ENCODE measurements at places on chromosomes 2 and 18.

- H3K4me3 ChIP-seq, result no peak overlapping the region
- no peak for DNase-seq
- H3K4me1 ChIP-seq, result no peaks in the 10 kb centered on the region
- H3K36me3 ChIP-seq, result no peaks in the 10 kb centered on the region
- no peaks in the 10 kb centered on the region for H3K27me3 ChIP-seq
- no peak overlapping the region for H3K27ac ChIP-seq
Measured at GRCh38 chr2:55111570-55112228, 61.4 kb upstream of the RTN4 start.

DNA sequence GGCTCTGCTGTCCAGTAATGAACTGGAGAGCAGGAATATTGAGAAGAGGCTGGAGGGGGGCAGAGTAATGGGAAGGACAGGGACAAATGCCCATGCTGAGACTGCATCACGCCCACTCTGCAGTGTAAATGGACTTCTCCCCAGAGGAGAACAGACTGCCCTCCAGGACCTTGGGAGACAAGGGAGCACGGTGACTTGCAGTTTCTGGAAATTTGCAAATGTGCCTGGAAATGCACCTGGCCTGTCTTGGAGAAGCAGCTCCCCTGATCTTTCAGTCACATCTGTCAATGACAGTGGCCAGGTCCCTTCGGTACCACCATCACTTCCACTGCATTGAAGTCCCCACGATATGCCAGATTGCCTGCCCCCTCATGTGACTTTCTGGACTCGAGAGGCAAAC, 178.7 kb upstream of the SH3BP4 start:
- H3K4me3 ChIP-seq, result no peak overlapping the region
- DNase-seq, result no peak
- H3K27ac ChIP-seq, result no peak overlapping the region
- no peaks in the 10 kb centered on the region for H3K36me3 ChIP-seq
- no peaks in the 10 kb centered on the region for H3K27me3 ChIP-seq
- no peaks in the 10 kb centered on the region for H3K4me1 ChIP-seq

DNA sequence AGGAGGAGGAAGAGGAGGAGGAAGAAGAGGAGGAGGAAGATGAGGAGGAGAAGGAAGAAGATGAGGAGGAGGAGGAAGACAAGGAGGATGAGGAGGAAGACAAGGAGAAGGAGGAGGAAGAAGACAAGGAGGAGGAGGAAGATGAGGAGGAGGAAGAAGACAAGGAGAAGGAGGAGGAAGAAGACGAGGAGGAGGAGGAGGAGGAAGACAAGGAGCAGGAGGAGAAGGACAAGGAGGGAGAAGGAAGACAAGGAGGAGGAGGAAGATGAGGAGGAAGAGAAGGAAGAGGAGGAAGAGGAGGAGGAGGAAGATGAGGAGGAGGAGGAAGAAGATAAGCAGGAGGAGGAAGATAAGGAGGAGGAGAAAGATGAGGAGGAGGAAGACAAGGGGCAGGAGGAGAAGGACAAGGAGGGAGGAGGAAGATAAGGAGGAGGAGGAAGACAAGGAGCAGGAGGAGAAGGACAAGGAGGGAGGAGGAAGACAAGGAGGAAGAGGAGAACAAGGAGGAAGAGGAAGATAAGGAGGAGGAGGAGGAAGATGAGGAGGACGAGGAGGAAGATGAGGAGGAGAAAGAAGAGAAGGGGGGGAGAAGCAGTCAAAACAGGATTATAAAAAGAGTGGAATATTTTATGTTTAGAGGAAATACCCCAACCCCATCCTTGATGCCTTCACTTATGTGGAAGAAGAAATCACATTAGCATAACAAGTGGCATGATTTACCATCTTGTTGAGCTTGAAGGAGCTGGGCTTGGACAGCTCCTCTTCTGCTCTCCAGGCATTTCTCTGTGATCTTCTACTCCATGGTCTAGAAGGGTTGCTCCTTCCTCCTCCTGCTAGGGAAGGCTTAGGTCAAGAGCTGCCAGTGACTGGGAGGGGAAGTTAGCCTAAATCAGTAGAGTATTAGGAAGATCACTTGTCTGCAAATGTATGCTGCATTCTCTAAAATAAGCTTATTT, 45.3 kb upstream of the KCTD1 start:
- H3K27ac ChIP-seq, result no peak overlapping the region
- no peak for DNase-seq
- H3K27me3 ChIP-seq, result no peaks in the 10 kb centered on the region
- H3K36me3 ChIP-seq, result no peaks in the 10 kb centered on the region

GRCh38 chr18:79420033-79420745, 24.5 kb downstream of the NFATC1 start:
- no peak overlapping the region for H3K27ac ChIP-seq
- no peaks in the 10 kb centered on the region for H3K27me3 ChIP-seq
- H3K4me1 ChIP-seq, result peaks cover 3% of the 10 kb centered on the region
- H3K4me3 ChIP-seq, result no peak overlapping the region
- peaks cover 15% of the 10 kb centered on the region for H3K36me3 ChIP-seq

GRCh38 chr2:72623481-72623880, 202.4 kb downstream of the EXOC6B start:
- H3K27ac ChIP-seq, result no peak overlapping the region
- no peaks in the 10 kb centered on the region for H3K27me3 ChIP-seq
- no peaks in the 10 kb centered on the region for H3K36me3 ChIP-seq
- DNase-seq, result no peak

GRCh38 chr2:148533004-148533403, 111.5 kb upstream of the EPC2 start:
- H3K36me3 ChIP-seq, result no peaks in the 10 kb centered on the region
- H3K4me3 ChIP-seq, result no peak overlapping the region
- H3K4me1 ChIP-seq, result peaks cover 10% of the 10 kb centered on the region

DNA sequence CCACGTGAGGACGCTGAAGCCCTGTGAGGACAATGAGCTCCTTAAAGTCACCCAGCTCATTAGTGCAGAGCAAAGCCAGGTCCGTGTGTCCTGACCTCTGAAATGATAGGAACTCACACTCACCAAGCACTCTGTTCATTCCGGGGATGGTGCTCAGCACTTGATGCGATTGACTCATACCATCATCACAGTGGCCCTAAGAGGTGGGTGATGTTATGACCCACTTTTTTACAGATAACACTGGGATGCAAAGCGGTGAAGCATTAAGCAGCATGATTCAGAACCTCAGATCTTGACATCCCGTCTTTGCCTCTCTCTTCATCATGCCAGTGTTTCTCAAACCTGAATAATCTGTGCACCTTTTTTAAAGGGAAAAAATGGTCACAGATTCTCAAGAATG, 234.8 kb downstream of the ALPK2 start:
- H3K4me3 ChIP-seq, result no peak overlapping the region
- DNase-seq, result no peak
- H3K4me1 ChIP-seq, result no peaks in the 10 kb centered on the region
- no peaks in the 10 kb centered on the region for H3K36me3 ChIP-seq
- no peaks in the 10 kb centered on the region for H3K27me3 ChIP-seq
- no peak overlapping the region for H3K27ac ChIP-seq

DNA sequence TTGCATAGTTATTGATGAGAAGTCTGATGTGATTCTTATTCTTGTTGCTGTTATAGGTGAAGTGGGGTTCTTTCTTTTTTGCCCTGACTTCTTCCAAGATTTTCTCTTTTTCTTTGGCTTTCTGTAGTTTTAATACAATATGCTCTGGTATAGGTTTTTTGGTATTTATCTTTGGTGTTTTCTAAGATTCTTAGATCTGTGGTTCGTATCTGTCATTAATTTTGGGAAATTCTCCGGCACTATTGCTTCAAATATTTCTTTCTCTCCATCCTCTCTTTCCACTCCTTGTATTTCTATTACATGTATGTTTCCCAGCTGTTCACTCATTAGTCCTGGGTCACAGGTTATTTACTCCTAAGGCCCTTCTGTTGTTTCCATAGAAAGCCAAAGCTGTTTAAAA, 43.8 kb downstream of the SKA1 start:
- no peak for DNase-seq
- no peak overlapping the region for H3K27ac ChIP-seq
- H3K4me1 ChIP-seq, result no peaks in the 10 kb centered on the region
- H3K4me3 ChIP-seq, result no peak overlapping the region
- H3K27me3 ChIP-seq, result peaks cover 3% of the 10 kb centered on the region

DNA sequence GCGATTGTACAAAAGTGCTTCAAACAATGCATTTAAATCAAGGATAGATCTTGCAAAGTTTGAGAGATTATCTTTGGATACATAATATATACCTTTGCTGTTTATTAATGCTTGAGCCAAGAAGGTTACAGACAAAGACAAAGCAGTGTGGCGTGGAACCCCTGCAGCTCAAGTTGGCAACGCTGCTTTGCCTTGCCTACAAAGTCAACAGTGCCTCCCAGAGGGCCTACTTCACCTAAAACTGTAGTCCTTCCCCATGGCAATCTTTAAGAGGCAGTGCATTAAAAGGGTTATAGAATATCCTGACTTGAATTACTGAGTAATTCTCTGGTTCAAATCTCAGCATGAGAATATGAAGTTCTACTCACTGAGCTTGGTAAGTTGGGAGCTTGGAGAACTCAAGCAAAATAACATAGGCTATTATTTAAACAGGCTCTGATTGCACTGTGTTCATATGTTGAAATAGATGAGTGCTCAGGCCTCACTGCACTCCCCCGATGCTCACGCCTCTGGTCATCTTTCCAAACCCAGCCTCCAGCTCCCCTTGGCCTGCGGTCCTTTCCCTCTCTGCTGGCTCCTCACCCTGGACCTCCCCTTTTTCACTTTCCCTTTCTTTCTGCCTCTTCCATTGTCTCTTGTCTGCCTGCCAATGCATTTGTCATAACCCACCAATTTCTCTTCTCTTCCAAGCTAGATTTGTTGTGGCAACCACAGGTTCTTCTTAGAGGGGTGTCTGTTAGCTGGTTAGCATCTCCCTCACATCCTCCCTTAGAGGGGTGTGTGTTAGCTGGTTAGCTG, 96.5 kb downstream of the MYT1L start:
- no peak overlapping the region for H3K27ac ChIP-seq
- no peak overlapping the region for H3K4me3 ChIP-seq
- no peaks in the 10 kb centered on the region for H3K27me3 ChIP-seq
- no peaks in the 10 kb centered on the region for H3K4me1 ChIP-seq
- H3K36me3 ChIP-seq, result no peaks in the 10 kb centered on the region

DNA sequence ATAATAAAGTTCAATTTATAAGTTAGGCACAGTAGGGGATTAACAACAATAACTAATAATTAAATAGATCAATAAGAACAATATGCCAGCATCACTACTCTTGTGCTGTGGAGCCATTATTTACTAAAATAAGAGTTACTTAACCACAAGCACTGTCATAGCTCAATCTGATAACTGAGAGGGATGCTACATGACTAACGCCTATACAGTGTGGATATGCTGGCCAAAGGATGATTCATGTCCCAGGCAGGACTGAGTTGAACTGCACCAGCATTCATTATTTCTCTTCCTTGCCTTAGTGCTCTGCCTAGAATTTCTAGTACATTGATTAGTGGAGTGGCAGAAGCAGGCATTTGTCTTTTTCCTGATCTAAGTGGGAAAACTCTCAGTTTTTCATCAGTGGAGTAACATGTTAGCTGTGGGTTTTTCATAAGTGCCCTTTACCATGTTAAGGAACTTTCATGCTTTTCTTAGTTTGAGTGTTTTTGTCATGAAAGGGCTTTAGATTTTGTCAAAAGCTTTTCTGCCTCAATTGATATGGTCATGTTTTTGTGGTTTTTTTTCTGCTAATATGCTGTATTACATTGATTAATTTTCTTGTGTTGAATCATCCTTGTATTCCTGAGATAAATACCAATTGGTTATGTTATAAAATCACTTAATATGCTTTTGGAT, 21.7 kb downstream of the KIAA1328 start:
- DNase-seq, result no peak
- H3K4me1 ChIP-seq, result no peaks in the 10 kb centered on the region
- H3K27me3 ChIP-seq, result no peaks in the 10 kb centered on the region

- H3K4me1 ChIP-seq, result no peaks in the 10 kb centered on the region
- no peak overlapping the region for H3K27ac ChIP-seq
- H3K36me3 ChIP-seq, result no peaks in the 10 kb centered on the region
Measured at GRCh38 chr18:3153107-3153704, 66.6 kb downstream of the MYOM1 start.

- DNase-seq, result no peak
- H3K27me3 ChIP-seq, result no peaks in the 10 kb centered on the region
- H3K36me3 ChIP-seq, result no peaks in the 10 kb centered on the region
Measured at GRCh38 chr2:172431463-172431862, 4.1 kb downstream of the ITGA6 start.

DNA sequence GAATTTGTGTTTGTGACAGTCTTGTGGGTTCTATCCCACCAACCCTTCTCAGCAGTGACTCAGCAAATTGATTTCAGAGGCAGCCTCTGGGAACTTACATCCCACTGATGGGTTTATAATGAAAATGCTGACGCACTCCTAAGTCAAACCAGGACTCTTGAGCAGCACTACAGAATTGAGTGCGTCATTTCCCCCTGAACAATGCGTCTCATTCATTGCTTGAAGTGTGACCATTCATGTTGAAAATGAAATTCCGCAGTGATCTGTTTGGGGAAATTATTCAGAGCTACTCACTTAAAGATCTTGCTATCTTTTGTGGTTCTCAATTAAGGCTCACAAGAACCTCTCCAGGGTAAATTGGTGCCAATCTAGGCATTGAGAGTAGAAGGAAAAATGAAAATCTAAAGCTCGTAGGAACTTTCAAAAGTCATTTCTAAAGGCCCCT, 417.7 kb upstream of the SLC14A2 start:
- no peak overlapping the region for H3K4me3 ChIP-seq
- no peaks in the 10 kb centered on the region for H3K36me3 ChIP-seq
- no peaks in the 10 kb centered on the region for H3K4me1 ChIP-seq

DNA sequence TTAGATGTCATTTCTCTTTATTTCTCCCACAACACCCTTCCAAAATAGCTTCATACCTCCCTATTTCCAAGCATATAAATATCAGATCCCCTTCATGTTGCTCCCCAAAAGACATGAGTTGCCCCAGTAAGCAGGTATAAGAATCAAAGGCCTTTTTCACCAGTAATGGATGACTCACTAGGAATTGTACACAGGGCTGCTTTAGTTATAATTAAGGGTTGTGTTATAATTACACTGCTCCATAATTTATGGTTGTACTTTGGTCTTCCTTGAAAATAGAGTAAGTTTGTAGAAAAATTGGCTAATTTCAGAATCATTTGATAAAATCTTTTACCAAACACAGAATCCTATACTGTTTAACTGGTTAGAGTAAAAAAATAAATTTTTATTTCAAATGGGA, 8.8 kb upstream of the AQP4 start:
- H3K4me3 ChIP-seq, result no peak overlapping the region
- no peaks in the 10 kb centered on the region for H3K27me3 ChIP-seq
- no peak for DNase-seq

All from CD4-positive, CD25-positive, alpha-beta regulatory T cell (primary cell).